ENCODE measurements at places on chromosomes 12 and 14. TPM values are rescaled to one million over a fixed set of nuclear protein-coding genes. Genes with fewer than 3 reads are reported as not detected.

- no peak overlapping the region for H3K4me3 ChIP-seq
- no peaks in the 10 kb centered on the region for H3K36me3 ChIP-seq
- peak overlapping the region; percentile 73 for H3K27ac ChIP-seq
- H3K4me1 ChIP-seq: peaks cover 46% of the 10 kb centered on the region
- no peaks in the 10 kb centered on the region for H3K27me3 ChIP-seq
These were observed 143.7 kb upstream of the FRMD6 start for GRCh38 chr14:51507906-51508511.

DNA sequence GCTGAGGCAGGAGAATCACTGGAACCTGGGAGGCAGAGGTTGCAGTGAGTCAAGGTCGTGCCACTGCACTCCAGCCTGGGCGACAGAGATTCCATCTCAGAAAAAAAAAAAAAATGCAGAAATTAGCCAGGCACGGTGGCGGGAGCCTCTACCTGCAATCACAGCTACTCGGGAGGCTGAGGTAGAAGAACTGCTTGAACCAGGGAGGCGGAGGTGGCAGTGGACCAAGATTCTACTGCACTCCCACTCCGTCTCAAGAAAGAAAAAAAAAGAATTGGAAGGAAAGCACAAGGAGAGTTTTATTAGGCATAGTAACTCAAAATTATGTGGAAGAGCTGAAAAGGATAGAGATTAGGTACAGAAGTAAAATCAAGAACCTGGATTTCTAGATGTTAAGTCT, 20.8 kb upstream of the AMHR2 start:
- H3K4me3 ChIP-seq: no peak overlapping the region
- H3K27me3 ChIP-seq: no peaks in the 10 kb centered on the region
- H3K27ac ChIP-seq: no peak overlapping the region

- H3K27ac ChIP-seq: no peak overlapping the region
- H3K4me1 ChIP-seq: no peaks in the 10 kb centered on the region
- H3K27me3 ChIP-seq: peaks cover 4% of the 10 kb centered on the region
- no peak for DNase-seq
These were observed 281.2 kb downstream of the RGS6 start for GRCh38 chr14:72213424-72213823.

DNA sequence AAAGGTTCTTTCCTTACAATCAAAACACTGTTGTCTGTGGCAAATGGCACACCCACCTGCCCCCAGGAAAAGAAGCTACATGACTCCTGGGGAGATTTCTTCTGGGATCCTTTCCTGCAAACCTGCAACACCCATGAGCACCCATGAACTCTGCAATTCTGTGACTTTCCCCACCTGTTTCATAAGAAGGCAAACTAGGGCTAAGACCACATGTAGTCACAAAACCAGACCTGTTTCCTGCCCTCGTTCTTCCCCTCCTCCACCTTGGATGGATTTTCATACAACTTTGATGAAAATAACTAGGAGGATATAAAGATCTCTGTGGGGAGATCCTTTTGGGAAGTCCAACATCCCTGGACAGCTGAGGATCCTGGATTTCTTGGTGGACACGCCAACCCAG, 1084.7 kb downstream of the BCL11B start:
- H3K4me3 ChIP-seq: no peak overlapping the region
- H3K4me1 ChIP-seq: no peaks in the 10 kb centered on the region
- DNase-seq: no peak
- H3K36me3 ChIP-seq: no peaks in the 10 kb centered on the region
- H3K27me3 ChIP-seq: peaks cover 5% of the 10 kb centered on the region

- H3K27ac ChIP-seq: no peak overlapping the region
- no peak for DNase-seq
- no peaks in the 10 kb centered on the region for H3K36me3 ChIP-seq
- no peaks in the 10 kb centered on the region for H3K4me1 ChIP-seq
- H3K27me3 ChIP-seq: no peaks in the 10 kb centered on the region
These were observed 263.8 kb downstream of the DIO2 start for GRCh38 chr14:79947440-79948054.

DNA sequence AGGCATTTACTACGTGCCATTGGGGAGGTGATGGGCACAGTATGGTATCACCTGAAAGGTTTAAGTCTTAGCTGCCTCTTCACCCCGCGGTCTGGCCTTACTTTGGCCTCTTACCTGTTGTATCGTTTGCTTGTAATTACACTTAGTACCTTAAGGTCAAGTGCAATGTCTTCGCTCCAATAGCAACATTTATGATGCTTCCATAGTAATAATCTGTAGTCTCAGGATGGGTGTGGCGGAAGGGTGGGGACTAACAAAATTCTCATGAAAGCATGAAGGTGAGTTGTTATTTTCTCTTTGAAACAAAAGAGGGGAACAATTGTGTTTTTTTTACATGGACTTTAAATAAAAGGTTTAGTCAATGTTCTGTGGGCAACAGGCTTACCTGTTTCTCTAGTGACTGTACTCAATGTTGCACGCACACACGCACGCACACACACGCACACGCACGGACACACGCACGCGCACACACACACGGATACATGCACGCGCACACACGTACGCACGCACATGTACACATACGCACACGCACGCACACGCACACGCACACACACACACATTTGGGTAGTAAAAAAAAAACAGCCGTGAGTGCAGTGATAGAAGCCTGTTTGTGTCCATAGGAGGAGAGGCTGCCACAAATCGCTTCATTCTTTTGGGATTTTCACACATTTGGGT, 91.4 kb downstream of the DNAH10 start:
- no peaks in the 10 kb centered on the region for H3K4me1 ChIP-seq
- no peak for DNase-seq

GRCh38 chr12:111942557-111942956, 70.4 kb downstream of the TMEM116 start:
- no peaks in the 10 kb centered on the region for H3K27me3 ChIP-seq
- H3K36me3 ChIP-seq: no peaks in the 10 kb centered on the region
- H3K4me1 ChIP-seq: no peaks in the 10 kb centered on the region
- no peak overlapping the region for H3K4me3 ChIP-seq
- peak; percentile 35 for DNase-seq
- no peak overlapping the region for H3K27ac ChIP-seq

- no peak overlapping the region for H3K4me3 ChIP-seq
- H3K27me3 ChIP-seq: no peaks in the 10 kb centered on the region
- no peaks in the 10 kb centered on the region for H3K4me1 ChIP-seq
- no peak for DNase-seq
- no peaks in the 10 kb centered on the region for H3K36me3 ChIP-seq
- no peak overlapping the region for H3K27ac ChIP-seq
These were observed 502.7 kb downstream of the SOX5 start for GRCh38 chr12:23446746-23447145.

DNA sequence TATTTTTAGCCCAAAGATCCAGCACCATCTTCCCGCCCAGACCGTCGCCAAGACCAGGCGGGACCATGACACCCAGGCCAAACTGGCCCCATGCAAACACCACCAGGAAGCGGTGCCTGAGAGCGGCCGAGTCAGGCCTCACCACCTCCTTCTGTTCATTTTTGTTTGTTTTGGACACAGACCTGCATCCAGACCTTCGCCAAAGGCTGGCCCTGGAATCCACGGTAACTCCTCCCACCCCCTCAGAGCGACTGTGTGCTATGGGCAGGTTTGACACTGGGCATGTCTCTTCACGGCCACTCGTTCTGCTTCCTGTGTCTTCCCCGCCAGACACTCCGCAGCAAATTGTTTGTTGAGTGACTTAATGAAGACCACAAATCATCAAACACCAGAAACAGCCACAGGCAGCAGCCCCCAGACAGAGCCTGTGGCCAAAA, 47.1 kb downstream of the NCOR2 start:
- DNase-seq: peak; percentile 81
- no peaks in the 10 kb centered on the region for H3K27me3 ChIP-seq
- H3K27ac ChIP-seq: no peak overlapping the region
- H3K4me3 ChIP-seq: no peak overlapping the region
- no peaks in the 10 kb centered on the region for H3K36me3 ChIP-seq

GRCh38 chr12:40730281-40730680, 38.0 kb downstream of the CNTN1 start:
- no peak overlapping the region for H3K4me3 ChIP-seq
- H3K36me3 ChIP-seq: no peaks in the 10 kb centered on the region
- no peaks in the 10 kb centered on the region for H3K27me3 ChIP-seq
- DNase-seq: no peak
- no peak overlapping the region for H3K27ac ChIP-seq
- no peaks in the 10 kb centered on the region for H3K4me1 ChIP-seq

DPF3 gene
- polyA plus RNA-seq: 2.8 TPM

CMA1 gene
- polyA plus RNA-seq: not detected

SAV1 gene
- polyA plus RNA-seq: 24.5 TPM
